ENCODE measurements at places on chromosomes 1 and 21.

DNA sequence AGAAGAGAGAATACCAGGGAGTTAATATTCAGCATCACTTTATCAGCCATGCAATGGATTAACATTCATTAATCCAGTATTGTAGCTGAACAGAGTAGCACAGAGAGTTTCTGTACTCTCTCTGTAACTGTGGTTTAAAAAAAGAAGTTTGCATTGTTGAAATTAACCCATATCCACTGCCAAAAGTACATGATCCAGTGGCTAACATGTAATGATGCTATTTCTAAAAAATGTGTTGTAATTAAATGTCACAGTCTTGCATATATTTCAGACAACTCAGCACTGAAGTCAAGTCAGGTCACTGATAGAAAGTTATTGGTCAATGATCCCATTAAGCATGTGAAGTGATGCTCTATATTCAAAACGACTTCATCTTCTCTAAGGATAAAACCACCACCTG lies 141.3 kb downstream of the NRIP1 start:
- DNase-seq = no peak

DNA sequence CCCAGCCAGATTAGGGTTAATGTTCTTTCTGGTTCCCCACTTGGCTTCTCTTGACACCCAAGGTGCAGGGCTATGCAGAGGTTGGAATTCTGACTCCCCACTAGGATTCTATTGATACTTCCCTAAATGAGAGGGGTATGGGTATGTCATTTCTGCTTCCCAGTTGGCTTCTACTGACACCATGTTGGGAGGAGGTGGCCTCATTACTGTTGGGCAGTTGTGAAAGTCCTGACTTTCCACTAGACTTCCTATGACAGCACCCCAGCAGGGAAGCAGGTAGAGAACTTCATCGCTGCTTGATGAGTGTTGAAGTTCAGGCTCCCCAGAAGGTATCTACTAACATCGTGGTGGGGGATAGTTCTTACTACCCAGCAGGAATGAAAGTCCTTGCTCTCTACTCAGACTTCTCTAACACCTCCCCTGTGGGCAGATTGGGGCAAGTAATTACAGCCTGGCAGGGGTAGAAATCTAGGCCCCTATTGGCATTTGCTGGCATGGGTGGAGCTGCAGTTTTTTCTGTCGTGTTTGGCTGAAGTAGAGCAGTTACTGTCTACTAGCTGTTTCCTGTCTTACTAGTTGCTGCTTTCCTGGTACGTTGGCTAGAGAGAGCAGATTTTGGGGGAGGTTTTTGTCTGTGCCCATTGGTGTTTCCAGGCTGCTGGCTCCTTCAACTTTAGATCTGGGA lies 41.5 kb downstream of the ZYG11B start:
- no peak for DNase-seq

- no peak for DNase-seq
Measured at GRCh38 chr21:39714331-39714730, 30.7 kb upstream of the IGSF5 start.

DNA sequence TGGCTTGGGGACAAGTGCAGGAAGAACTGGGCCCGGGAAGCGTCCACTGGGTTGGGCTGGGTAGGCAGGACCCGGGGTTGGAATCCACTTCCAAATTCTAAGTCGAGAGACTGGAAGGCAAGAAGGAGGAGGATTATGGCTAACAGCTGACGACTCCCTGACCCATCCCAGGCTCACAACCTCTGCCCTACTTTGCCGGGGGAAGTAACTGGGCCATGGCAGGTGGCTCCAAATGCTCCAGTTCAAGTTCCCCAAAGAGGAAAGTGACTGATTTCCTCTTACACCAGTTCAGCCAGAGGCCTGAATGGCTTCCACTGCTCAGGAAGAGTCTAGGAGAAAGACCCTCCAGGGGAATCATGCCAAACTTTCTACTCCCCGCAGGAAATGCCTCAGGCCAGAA lies 11.4 kb downstream of the EMC1 start:
- DNase-seq = no peak

GRCh38 chr1:23521588-23521987 lies 9.4 kb downstream of the E2F2 start:
- no peak for DNase-seq
